ENCODE measurements at places on chromosomes 11 and 22.

- no peak for DNase-seq
Observed at GRCh38 chr11:118081241-118081958, 4.5 kb downstream of the TMPRSS4 start.

- DNase-seq, result no peak
Observed at GRCh38 chr22:45218976-45219375, 21.7 kb downstream of the KIAA0930 start.

DNA sequence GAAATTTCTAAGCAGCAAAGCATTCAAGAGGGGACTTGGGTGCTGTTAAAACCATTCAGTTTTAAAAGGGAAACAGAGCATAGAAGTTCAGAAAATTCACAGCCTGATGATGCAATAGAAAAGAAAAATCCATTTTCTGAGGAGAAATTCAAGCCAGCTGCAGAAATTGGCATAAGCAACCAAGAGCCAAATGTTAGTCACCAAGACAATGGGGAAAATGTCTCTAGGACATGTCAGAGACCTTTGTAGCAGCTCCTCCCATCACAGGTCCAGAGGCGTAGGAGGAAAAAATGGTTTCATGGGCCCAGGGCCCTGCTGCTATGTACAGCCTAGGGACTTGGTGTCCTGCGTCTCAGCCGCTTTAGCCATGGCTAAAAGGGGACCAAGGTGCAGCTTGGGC is 5.5 kb upstream of the IRAG1 start:
- no peak for DNase-seq

GRCh38 chr22:35313311-35314121 is 13.8 kb downstream of the TOM1 start:
- no peak for DNase-seq

DNA sequence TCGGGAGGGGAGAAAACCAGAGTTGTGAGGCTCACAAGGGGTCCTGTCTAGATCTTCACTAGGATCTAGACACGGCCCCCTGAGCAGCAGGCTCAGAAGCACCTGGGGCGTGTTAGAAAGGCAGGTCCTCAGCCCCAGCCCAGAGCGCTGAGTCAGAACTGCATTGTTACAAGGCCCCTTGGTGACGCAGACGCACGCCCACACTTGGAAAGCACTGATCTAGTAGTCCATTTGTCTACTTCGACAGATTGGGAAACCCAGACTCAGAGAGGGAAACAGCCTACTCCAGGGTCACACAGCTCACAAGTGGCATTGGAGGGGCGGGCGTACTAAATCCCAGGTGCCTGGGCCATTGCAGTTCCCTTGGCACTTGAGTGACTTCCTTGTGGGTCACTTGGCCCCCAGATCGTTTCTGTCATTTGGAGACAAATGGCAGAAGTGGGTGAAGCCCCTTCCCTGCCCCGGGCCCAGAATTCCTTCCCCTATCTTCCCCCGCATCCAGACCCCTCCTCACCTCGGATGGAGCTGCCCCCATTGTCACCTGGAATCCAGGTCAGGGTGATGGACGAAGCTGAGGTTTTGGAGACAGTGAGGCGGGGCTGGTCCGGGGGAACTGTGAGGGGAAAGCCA is 110.8 kb downstream of the CEP164 start:
- DNase-seq, result no peak

DNA sequence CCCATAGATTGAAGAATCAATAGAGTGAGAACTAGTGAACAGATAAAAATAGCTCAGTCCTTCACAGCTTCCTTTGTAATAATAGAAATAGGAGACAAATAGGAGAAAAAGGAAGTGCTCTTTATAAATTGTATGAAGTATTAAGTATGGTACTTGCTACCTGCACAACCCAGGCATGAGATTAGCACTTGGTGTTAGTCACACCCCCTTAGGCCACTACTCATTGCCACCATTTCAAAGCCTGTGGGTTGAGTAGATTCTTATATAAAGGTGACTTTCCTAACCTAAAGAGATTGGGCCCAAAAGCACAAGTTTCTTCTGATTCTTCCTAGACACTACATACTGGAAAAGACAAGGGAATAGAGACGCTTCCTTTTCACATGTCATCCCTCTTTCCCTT is 37.7 kb upstream of the ADORA2A start:
- DNase-seq, result no peak

DNA sequence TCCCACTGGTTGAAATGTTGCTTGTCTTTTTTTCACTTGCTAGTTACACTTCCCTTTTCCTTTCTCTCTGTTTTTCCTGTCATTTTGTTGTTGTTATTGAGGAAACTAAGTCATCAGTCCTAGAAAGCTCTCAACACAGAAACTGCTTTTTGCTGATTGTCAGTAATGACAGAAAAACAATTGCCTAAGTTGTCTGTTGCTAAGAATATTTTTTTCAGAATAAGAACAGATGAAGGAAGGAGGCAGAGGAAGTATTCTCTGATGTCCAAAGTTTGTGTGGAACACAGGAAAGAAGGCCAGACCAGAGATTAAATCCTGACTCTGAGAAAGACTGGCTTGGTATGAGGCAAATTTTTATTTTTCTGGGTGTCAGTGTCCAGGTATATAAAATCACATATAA is 163.3 kb downstream of the CASP12 start:
- DNase-seq, result no peak

DNA sequence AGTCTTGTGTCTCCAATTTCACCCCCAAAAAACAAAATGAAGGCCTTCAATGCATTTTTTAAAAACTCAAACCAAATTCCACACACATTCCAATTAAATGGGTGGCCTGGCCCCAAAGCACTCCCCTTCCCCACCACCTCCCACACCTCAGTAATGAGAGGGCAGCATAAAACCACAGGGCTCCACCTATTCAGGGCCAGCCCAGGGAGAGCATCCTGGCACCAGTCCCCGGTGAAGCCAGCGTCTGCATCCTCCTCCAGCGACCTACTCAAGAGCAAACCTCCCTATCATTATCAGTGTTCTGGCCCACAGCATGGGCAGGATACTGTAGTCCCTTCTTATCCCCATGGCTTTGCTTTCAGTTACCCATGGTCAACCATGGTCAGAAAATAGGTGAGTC is 17.8 kb upstream of the OR8B8 start:
- no peak for DNase-seq

DNA sequence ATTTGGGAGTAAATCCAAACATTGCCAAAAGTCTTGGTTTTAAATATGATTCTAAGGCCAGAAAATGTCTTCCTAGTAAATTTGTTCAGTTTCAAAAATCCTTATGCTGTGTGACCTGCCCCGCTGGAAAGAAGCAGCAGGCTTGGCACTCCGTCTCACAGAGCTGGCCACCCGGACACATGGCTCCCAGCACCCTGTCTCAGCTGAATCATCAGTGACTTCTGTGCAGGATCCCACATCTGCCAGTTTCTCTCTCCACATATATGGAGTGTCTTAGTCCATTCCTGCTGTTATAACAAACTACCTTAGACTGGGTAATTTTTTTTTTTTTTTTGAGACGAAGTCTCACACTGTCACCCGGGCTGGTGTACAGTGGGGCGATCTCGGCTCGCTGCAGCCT is 356.7 kb downstream of the TBC1D22A start:
- DNase-seq, result no peak

DNA sequence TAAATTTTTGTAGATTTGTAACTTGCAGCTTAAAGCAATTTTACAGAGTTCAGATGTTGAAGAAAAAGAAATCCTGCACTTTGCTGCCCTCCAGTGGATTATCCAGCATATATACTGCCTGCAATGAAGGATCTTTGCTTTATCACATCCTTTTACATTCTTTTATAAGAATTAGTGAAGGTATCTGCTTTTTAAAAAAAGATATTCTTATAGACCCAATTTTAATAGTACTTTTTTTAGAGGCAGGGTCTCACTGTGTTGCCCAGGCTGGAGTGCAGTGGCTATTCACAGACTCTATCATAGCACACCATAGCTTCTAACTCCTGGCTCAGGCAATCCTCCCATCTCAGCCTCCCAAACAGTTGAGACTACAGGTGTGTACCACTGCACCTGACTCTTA is 60.7 kb downstream of the TTC17 start:
- no peak for DNase-seq

DNA sequence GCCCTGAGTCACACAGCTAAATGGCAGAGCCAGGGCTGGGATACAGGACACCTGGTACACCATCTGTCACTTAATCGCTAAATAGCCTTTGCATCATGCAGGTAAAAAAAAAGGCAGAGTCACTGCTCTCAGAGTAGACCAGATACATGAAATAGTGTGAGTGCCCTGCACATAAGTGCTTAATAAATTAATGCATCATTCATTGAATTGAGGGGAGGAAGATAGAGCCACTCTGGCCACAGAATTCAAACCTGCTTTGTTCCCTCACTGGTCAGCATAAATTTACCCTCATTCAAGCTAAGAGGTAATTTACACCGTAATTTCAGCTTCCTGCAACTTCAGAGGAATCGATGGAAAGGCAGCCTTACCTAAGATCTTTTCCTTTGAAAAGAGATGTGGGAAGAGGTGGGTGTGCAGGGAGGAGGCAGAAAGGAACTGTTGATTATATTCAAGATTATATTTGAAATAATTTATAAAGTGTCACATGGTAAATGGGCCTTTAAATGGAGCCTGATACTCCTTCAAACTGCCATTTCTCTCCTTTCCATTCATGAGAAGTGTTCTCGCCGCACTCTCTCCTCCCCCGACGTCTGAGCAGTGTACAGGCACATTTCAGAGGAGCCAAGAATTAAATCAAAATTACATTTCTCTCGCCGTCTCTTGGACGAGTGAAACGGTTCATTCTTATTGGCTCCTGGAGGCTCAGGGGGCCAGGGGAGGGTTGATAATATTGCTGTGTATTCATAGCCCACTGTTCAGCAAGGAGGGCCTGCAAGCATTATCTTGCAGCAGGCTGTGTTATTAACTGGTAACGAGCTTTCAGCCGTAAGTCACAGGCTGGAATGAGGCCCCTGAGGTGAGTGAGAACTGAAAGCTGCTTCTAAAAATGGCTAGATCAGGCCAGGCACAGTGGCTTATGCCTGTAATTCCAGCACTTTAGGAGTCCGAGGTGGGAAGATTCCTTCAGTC is 52.2 kb upstream of the HMGXB4 start:
- DNase-seq, result no peak

- DNase-seq, result no peak
Observed at GRCh38 chr11:384511-384910, 9.5 kb upstream of the PKP3 start.

GRCh38 chr11:46381048-46381818 is at the start of gene MDK:
Gene MDK (plus strand): TSS chr11:46381669. CDS start chr11:46382058, 389 bp downstream.
- DNase-seq, result no peak

GRCh38 chr11:100592619-100593260 is 94.3 kb upstream of the ARHGAP42 start:
- DNase-seq, result no peak

GRCh38 chr11:130999992-131000770 is 83.9 kb upstream of the SNX19 start:
- no peak for DNase-seq

- DNase-seq, result no peak
Observed at GRCh38 chr11:72037554-72038311, 39.0 kb downstream of the IL18BP start.

- DNase-seq, result no peak
Observed at GRCh38 chr11:127393460-127393997, 393.0 kb upstream of the KIRREL3 start.

DNA sequence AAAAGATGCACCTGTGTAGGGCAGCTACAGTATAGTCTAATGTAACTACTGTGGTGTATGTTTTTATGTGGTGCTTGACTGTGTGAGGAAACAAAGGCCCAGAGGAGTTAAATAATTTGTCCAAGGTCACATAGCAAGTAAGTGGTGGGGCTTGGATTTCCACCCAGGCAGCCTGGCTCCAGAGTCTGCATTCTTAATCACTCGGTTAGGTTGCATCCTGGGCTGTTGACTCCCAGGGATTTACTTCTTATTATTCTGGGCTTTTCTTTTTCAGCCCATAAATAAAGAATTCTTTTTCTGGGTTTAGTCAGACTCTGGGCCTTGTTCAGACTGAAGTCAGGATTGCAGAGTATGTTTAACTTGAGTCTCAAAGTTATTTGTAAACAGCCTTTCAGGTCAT is 82.1 kb downstream of the ARHGAP42 start:
- no peak for DNase-seq

GRCh38 chr11:124716591-124716990 is 23.2 kb upstream of the NRGN start:
- DNase-seq, result no peak

DNA sequence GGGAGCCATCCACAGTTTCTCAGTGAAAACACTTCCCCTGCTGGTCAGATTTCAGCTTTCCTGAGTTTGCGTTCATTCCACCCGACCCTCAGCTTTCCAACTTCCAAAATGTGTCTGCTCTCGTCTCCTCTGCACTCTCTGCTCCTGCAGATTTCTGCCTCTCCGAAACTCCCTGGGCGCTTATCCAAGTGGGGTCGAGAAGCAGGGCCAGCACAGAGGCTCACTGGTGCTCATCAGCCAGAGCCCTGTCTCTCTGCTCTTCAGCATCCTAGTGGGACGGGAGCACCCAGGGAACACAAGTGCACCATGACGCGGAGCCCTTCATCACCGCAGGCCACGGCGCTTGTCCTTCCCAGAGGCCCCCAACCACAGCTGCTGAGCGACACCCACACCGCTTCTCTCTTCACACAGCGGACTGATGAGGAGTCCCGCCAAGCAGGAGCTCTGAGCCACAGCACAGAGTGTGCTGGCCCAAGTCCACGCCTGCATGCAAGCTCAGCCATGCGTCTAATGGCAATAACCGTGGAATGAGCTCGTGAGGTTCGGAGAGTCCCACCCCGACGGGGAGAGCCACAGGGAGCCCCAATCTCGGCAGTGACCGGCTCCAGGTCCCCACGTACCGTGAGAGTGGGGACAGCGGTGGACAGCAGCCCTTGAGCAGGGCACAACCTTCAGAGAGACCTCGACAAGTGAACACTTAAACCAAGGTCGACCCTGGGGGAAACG is 27.9 kb upstream of the MOB2 start:
- no peak for DNase-seq

GRCh38 chr11:108551651-108552462 is 41.7 kb downstream of the EXPH5 start:
- no peak for DNase-seq

DNA sequence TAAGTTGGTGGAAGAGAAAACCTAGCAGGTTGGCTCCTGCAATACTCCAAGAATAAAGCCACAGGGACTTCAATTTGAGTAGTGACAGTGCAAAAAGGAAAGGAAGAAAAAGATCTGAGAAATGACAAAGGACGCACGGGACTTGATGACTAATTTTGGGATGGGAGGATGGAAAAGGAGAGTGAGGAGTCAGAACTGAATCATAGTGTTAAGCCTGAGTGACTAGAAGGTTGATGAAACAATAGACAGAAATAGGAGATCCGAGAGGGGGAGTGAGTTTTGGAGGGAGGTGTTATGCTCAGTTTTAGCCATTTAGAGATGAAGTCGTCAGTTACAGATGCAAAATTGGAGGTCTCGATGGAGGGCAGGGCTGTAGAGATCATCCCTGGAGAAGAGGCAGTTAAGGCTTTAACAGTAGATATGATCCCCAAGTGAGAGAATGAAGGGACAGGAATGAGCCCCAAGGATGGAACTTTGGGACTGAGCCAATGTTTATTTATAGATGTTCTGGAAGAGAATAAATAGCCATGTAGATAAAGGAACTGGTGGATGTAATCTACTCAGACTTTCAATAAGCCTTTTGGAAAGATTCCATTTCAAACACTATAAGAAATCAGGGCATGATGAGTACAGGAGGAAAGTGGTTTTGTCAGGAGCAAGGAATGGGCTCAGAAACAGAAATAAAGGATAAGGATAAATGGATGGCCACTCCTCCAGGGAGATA is 108.9 kb upstream of the NCAM1 start:
- DNase-seq, result no peak

- DNase-seq, result no peak
Observed at GRCh38 chr11:105929084-105929955, 92.7 kb downstream of the MSANTD4 start.

All from activated T-helper 9 cell treated with anti-CD3 and anti-CD28 coated beads, Interleukin-2, amount 50 U/mL, for 16 hours (primary cell).